Activated CD8-positive, alpha-beta memory T cell treated with anti-CD3 and anti-CD28 coated beads for 1 hour (primary cell): ENCODE measurements at places on chromosomes 6 and 20.

- no peak for DNase-seq
Observed at GRCh38 chr6:45367999-45368398, 9.7 kb downstream of the SUPT3H start.

DNA sequence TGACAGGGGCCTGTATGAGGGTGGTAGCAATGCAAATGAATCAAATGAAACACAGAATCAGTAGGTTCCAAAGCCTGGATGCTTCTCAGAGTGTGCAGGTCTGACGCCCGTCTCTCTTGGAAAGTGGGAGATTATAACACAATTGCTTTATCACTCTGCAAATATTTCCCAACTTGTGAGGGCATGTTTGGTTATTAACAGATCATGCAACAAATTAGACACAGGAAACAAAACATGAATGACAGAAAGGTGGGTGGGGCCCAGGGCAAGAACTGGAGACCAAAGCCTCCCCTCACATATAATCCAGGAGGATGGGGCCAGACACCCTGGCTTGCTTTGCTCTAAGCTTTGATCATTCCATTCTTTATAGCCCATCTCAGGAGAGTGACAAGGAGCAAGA is 108.6 kb upstream of the MRPS10 start:
- no peak for DNase-seq

DNA sequence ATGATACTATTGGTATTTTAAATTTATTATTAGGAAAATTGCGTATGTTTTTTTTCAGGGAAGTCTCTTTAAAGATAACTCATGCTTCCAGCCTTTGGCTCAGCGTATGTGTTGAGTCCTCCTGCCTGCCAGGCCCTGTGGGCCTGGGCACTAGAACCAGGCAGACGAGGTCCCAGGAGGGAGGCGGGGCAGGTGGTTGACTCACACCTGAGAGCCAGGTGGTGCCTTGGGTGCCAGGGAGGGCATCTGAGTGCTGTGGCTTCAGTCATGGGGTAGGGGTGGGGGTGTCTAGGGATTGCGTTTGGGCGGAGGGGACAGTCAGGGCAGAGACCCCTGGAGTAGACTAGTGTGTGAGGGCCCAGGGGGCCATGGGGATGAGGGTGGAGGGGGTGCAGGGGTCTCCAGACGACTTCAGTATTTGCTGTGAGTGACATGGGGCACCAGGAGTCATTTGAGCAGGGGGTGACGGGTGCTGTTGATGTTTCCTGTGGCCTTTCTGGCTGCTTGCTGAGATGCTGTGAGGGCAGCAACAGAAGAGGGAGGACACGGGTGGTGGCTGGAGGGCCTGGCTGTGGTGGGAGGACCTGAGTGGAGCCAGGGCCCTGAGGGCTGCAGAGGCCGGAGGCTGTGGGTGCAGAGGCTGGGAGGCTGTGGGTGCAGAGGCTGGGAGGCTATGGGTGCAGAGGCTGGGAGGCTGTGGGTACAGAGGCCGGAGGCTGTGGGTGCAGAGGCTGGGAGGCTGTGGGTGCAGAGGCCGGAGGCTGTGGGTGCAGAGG is 14.8 kb upstream of the ADRM1 start:
- DNase-seq = no peak

- no peak for DNase-seq
Observed at GRCh38 chr6:113949499-113949898, 21.4 kb downstream of the HDAC2 start.

DNA sequence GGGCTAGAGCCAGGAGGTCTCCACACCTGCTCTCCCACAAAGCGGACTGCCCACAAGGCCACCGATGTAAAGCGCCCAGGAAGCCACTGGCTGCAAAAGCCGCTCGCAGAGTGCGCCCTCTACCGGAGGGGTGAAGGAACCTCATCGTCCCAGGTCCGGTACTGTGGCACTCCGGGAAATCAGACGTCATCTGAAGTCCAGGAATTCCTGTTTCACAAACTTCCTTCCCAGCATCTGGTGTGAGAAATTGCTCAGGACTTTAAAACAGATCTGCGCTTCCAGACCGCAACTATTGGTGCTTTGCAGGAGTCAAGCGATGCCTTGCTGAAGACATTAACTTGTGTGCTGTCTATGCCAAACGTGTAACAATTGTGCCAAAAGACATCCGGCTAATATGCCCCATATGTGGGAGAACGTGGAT is 115.1 kb upstream of the ARID1B start:
- peak; percentile 43 for DNase-seq

DNA sequence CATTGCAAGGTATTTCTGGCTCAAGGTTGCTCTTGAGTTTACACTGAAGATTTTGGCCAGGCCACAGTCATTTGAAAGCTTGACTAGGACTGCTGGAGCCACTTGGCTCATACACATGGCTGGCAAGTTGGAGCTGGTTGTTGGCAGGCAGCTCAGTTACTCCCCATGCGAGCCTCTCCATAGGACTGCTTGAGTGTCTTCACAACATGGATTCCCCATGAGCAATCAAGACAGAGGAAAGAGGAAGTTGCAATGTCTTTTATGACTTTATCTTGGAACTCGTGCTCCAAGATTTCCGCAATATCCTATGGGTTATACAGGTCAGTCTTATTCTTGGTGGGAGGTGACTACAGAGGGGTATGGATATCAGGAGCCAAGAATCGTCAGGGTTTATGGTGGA is 1.4 kb upstream of the MANBAL start:
- DNase-seq = no peak

GRCh38 chr6:30171677-30172471 is 8.5 kb downstream of the TRIM15 start:
- no peak for DNase-seq

- no peak for DNase-seq
Observed at GRCh38 chr20:25063546-25063945, 5.6 kb upstream of the ACSS1 start.
